ENCODE measurements at places on chromosomes 5 and 9.

DNA sequence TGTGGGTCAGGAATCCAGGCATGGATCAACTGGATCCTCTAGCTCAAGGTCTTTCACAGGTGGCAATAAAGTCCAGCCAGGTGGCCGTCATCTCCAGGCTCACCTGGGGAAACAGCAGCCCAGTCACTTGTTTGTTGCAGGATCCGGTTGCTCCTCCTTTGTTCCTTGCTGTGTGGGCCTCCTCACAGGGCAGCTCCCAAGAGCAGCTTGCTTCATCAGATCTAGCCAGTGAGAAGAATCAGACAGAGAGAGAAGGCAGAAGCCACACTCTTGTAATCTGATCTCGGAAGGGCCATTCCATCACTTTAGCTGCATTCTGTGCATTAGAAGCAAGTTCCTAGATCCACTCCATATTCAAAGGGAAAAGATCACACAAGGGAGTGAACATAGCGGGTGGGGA is 3.2 kb upstream of the HSD17B3 start:
- no peak for DNase-seq

- no peak for DNase-seq
Observed at GRCh38 chr5:131019111-131019510, 145.9 kb downstream of the HINT1 start.

DNA sequence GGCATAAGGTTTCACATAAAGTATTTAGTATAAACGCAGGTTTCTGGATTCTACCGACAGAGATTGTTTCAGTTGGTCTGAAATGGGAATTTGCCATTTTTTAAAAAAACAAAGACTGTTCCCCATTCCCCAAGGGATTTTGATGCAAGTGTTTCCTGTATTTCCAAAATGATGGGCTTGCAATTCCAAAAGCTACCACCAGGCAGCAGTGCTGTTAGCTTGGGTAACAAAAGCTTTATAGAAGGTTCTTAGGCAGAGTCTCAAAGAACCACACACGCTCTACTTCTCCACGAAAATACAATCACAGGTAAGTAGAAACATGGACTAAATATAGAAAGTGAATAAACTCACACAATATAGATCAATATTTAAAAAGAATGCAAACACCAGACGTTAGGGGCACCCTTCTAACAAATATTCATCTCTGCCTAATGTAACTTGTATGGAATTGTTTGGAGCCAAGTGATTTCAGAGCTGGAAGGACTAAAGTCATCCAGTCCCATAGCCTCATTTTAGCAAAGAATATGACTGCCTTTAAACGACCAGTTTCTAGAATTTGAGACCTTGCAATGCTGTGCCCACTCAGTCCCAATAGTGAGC is 154.3 kb downstream of the SPOCK1 start:
- DNase-seq: peak; percentile 70

- DNase-seq: no peak
Observed at GRCh38 chr9:91047529-91047928, 245.9 kb downstream of the SYK start.

GRCh38 chr5:127307868-127308267 is 17.3 kb downstream of the MEGF10 start:
- no peak for DNase-seq

All from EH (cell line).